ENCODE measurements at places on chromosomes 3 and 15.
A peak's percentile ranks its signal among the peaks of the same experiment; 100 is the strongest.

GRCh38 chr3:179046497-179047353 lies 24.9 kb downstream of the ZMAT3 start:
- DNase-seq: no peak

GRCh38 chr15:60121845-60122244 lies 117.7 kb downstream of the FOXB1 start:
- DNase-seq: no peak

- DNase-seq: no peak
Measured at GRCh38 chr3:170423001-170423615, 4.4 kb downstream of the CLDN11 start.

DNA sequence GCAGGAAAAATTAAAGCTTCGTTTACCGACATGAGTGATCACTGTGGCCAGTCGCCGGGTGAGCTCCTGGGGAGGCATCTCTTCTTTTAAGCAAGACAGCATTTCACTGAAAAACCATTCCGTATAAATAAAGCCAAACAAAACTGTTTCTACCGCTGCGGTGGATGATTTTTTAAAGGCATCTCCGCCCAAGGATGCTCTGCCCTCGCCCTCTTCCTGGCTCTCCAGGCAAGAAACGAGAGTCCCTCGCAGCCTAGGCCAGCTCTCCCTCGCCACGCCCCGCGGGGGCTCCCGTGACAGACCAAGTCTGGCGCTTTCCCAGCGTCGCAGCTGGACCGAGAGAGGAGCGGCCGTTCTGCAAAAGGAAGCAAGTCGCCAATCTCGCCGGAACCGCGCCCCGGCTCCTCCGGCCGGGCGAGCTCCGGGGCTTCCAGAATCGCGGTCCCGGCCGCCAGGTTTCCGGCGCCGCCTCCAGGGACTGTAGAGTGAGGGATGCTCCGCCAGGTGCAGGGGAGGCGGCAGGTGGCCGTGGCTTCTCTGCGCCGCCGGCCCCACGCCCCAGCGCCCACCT lies 458 bp downstream of the MCF2L2 start:
- DNase-seq: peak; percentile 77

- no peak for DNase-seq
Measured at GRCh38 chr3:141431411-141432378, 55.1 kb upstream of the RASA2 start.

DNA sequence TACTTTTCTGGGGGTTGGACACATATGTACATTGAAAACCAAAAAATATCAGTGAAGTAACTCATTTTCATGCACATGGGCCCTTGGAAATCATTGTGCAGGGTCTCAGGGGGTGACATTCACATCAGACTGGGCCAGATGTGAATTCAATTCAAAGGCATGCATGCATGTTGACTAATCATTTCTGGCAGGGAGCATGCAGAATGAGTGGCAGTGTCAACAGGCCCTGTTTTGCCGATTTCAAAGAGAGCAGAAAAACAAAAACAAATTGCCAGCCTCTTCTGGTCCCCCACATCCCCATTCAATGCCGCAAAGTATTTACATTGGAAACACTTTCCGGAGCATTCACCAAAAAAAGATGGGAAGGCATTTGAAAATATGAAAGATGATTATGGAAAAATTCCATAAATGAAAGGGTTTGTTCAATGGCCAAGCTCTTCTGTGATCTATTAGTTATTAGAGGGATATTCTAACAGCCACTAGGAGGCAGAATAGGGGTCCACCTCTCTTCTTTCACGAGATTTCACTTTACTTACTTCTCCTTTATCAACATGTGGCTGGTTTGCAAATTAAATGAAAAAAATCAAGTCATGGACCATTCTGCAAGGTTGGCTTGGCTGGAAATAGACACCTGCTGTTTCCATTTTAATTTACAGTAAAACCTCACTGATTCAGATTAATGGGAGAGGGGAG lies 119.9 kb upstream of the FEZF2 start:
- DNase-seq: no peak

- no peak for DNase-seq
Measured at GRCh38 chr3:62875558-62876002, 364 bp upstream of the CADPS start.

- no peak for DNase-seq
Measured at GRCh38 chr3:55639896-55640765, 153.0 kb upstream of the WNT5A start.

DNA sequence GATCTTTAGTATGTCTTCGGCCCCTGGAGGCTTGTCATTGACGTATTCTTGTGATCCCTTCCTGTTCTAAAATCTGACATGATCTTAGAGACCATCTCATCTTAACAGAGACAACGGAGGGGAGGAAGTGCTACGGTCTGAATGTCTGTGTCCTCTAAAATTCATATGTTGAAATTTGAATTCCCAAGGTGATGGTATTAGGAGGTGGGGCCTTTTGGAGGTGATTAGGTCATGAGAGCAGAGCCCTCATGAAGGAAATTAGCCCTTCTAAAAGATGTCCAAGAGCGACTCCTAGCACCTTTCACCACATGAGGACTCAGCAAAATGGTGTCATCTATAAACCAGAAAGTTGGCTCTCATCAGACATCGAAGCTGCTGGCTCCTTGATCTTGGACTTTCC lies 233.2 kb upstream of the CMC1 start:
- no peak for DNase-seq

DNA sequence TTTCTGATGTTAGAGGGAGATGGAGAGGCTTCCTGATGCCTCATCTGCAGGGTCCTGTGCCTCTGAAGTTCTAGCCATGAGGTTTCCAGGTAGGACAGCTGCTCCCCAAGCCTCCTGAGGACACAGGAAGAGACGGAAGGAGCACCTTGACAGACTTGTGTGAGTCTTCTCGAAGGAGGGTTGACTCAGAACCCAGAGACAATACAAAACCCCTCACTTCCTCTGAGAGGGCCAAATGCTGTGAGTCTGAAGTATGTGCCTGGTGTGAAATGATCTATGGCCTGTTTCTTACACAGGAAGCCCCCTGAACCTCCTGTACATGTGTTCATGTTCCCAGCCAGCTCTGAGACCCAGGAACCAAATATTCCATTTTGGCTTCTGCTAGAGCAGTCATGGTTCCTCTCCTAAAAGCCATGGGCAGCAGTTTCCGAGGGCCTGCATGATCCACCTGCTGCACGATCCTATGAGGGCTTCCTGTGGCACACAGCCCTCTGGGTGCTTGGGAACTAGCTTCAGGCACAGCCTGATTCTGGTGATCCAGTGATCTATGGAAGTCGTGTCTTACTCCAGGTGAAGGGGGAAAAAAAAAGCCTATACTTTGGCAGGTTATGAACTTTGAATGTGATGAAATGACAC lies 62.2 kb downstream of the AAGAB start:
- no peak for DNase-seq

- peak; percentile 100 for DNase-seq
Measured at GRCh38 chr3:120094776-120095225, 554 bp upstream of the GSK3B start.

DNA sequence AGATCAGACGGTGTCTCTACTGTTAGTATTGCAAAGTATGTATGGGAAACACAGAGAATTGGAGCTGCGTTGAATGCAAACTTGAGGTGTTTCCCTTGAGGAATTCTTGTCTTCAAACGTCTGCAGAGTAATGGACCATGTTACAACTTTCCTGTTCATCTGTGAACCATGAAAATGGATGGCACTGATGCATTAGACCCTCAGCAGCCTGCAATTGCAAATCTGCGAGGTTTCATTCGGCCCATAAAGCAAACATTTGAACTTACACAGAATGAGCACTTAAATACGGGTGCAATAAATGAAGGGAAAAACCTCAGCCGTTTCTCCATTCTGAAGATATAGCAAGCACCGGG lies 49.7 kb downstream of the LRRN1 start:
- DNase-seq: no peak

GRCh38 chr15:66894986-66895780 lies 170.2 kb upstream of the SMAD3 start:
- DNase-seq: no peak

DNA sequence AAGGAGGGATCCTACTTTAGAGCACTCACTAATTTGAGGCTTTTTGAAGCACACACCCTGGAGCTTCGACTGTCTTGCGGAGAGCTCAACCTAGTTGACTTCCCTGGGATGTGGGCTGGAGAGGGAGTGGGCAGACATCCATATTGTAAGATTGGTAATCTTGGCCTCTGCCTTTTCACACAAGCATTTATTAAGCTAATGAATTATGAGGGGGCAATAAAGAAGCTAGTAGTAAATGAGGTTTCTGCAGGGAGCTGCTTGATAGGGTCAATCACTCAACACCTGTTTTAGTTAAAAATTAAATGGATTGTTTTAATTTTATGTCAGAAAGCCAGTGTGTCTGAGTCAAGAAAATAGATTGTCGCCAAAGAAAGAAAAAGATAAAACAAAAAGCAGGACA lies 76.3 kb downstream of the PDZRN3 start:
- no peak for DNase-seq

GRCh38 chr3:29420106-29420505 lies 139.2 kb downstream of the RBMS3 start:
- no peak for DNase-seq

- no peak for DNase-seq
Measured at GRCh38 chr3:143627336-143627735, 220.9 kb downstream of the SLC9A9 start.

DNA sequence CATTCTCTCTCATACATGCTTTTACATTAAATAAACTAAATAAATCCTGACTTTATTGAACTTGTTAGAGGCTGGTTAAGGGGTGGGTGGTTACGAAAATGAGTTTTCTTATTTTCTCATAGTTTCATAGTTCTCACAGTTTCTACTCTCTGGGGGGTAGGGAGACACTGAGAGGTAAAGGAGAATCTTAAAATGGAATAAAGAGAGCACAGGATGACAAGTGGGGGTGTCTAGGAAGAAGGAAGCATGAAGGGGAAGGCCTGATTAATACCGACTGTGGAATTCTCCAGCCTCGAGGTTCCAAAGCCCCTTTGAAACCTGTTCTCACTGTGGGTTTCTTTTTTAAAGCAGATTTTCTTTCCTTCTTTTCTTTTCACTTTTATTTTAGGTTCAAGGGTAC lies 66.4 kb upstream of the TRA2B start:
- no peak for DNase-seq

DNA sequence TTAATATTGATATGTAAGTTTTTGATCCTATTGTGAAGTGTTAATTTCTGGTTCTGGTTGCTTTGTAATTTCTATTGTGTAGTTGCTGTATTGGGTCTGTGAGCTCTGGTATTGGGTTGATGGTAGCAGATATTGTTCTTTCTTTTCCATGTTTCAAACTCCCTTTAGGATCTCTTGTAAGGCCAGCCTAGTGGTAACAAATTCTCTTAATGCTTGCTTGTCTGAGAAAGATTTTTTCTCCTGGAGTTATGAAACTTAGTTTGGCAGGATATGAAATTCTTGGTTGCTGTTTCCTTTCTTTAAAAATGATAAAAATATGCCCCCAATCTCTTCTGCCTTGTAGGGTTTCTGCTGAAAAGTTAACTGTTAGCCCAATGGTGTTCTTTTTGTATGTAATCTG lies 268.6 kb upstream of the PLSCR5 start:
- no peak for DNase-seq

- no peak for DNase-seq
Measured at GRCh38 chr3:124345845-124346244, 353.9 kb upstream of the ROPN1 start.

GRCh38 chr3:186694288-186695032 lies 22.7 kb upstream of the KNG1 start:
- no peak for DNase-seq

GRCh38 chr3:16801223-16801622 lies 83.5 kb upstream of the PLCL2 start:
- peak; percentile 35 for DNase-seq

DNA sequence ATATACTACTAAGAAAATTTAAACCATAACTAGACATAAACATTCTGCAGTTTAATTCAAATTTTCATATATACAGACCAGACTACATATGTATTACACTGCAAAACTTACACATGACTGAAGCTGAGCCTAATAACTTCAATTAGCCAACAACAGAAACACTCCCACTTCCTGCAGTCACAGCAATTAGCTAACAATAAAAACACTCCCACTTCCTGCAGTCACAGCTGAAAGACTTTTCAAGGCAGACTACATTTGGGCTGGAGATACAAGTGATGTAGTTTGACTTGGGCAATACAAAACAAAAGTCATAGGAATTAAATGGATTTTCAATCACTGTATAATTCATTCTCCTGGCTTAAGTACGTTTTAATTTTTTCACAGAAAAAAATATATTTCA lies 10.3 kb downstream of the TM2D3 start:
- peak; percentile 69 for DNase-seq

- peak; percentile 81 for DNase-seq
Measured at GRCh38 chr3:111737706-111738086, 121.4 kb upstream of the PHLDB2 start.

- DNase-seq: no peak
Measured at GRCh38 chr3:7307410-7307809, 446.5 kb downstream of the GRM7 start.

- DNase-seq: no peak
Measured at GRCh38 chr15:58705105-58705504, 44.4 kb downstream of the ADAM10 start.

DNA sequence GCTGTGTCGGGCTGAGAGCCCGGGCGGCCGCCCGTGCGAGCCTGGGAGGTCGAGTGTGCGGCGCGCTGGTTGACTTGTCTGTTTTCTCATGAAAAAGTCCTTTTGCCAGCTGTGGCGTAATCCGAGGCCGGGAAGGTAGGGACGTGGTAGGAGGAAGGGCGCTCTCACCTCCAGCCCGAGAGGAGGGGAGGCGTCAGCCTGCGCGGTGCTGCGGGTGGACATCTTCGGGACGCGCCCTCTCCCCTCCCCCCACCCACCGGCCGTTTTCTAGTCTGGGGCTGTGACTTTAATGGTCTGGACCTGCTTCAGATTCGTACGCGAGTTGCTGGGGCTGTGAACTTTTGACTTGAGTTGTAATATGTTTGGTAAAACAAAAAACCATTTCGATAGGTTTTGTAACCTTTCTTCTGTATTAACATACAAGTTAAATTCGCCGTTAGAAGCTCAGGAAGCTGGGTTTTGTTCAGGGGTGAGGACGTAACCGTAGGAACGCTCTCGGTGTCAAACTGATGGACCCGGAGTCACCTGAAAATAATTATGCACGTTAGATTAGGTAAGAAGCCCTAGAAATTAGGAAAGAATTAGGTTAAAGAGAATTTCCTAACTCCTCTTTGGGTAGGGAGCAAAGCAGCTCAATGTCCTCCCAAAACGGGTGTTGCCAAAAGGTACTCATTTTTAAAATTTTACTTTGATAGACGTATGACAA lies 762 bp downstream of the NCK1 start:
- DNase-seq: peak; percentile 56

- DNase-seq: no peak
Measured at GRCh38 chr15:80549191-80549590, 145.0 kb downstream of the ARNT2 start.

DNA sequence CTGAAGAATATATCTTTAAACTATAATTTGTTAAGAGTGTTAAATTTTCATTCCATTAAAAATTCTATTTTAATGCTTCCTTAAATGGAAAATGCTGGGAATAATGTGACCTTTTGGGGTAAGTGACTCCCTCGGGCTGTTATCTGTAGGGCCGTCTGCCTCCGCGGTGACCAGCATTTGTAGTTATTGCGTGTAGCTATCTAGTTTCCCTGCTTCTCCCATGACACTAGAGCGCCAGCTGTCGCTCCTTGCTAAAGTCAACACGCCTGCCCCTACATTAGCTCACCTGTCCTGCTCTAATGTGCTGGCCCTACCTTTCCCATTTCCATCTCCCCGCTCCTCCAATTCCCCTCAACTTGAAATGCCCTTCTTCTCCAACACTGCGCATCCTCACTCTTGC lies 12.4 kb upstream of the CHRM5 start:
- peak; percentile 40 for DNase-seq
